ENCODE measurements at places on chromosomes 4 and X. TPM values are rescaled to one million over a fixed set of nuclear protein-coding genes. Genes with fewer than 3 reads are reported as not detected.

Gene ZNF718
- total RNA-seq = 10.7 TPM

Gene DSPP
- total RNA-seq = not detected

Gene GPR50
- 0.42 TPM for total RNA-seq

GRCh38 chr4:184588893-184589292, 60.4 kb downstream of the CASP3 start:
- no peak for DNase-seq

GRCh38 chrX:100883654-100884053, 9.5 kb upstream of the NOX1 start:
- DNase-seq = no peak

DNA sequence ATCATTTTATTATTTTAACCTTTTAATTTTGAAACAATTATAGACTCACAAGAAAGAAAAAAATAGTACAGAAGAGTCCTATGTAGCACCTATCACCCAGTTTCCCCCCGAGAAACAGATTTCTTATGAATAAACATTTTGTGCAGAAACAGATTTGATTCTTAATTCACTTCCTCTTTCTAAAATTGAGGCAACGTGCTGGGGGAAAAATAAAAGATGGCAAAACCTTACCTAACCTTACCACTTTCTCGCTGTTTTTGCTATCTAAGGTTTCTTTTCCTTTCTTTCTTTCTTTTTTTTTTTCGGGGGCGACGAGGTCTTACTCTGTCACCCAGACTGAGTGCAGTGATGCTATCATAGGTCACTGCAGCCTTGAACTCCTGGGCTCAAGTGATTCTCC, 4.3 kb upstream of the CLNK start:
- no peak for DNase-seq

GRCh38 chrX:10171249-10171648, 14.5 kb downstream of the CLCN4 start:
- DNase-seq = no peak

All from glutamatergic neuron (in vitro differentiated cells).